Endothelial cell of umbilical vein (primary cell): ENCODE measurements at places on chromosomes 7 and 10. TPM values are rescaled to one million over a fixed set of nuclear protein-coding genes. Genes with fewer than 3 reads are reported as not detected.
A peak's percentile ranks its signal among the peaks of the same experiment; 100 is the strongest.

DNA sequence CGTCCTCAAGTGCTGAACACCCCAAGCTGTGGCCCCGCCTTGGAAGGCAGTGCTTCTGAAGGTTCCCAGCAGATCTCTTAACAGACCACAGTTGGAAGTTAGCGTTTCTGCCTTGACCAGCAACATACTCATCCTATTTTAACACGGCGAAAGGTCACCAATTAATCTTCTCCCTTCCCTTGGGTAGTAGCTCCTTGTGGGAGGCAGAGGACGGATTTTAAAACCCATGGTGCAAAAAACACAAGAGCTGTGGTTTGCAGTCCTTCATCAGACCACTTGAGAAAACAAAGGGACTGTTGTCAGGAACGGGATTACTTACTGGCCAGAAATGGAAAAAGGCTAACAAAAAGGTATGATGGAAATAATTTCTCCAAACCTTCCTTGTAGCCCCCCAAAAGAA, 87.3 kb downstream of the BEND7 start:
- H3K4me1 ChIP-seq, result peaks cover 7% of the 10 kb centered on the region
- peaks cover 11% of the 10 kb centered on the region for H3K27me3 ChIP-seq
- no peaks in the 10 kb centered on the region for H3K36me3 ChIP-seq
- no peak overlapping the region for H3K4me3 ChIP-seq
- no peak for DNase-seq

The LLCFC1 gene
- total RNA-seq, result not detected in 2 replicates

GRCh38 chr7:128124786-128125185, 93.5 kb upstream of the LRRC4 start:
- H3K4me1 ChIP-seq, result no peaks in the 10 kb centered on the region
- H3K27me3 ChIP-seq, result peaks cover 17% of the 10 kb centered on the region
- no peak overlapping the region for H3K27ac ChIP-seq
- no peak overlapping the region for H3K4me3 ChIP-seq
- no peak for DNase-seq
- no peaks in the 10 kb centered on the region for H3K36me3 ChIP-seq

DNA sequence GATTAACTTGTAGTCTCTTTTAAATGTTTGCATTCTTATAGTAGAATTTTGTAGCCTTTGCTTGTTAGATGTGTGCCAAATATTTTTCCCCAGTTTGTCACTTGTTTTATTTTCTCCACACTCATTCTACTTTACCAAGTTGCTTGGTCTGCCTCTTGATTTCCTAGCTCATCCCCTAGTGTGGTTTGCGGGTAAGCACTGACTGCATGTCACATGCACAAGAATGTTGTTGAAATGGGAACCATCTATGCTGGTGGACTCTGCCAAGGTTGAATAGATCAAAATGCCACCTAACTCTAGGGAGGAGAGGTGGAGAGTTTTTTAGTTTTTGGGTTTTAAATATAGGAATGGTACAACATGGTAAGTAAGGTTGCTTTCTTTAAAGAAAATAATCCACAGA, 47.6 kb downstream of the FZD1 start:
- DNase-seq, result no peak
- H3K4me3 ChIP-seq, result no peak overlapping the region
- no peaks in the 10 kb centered on the region for H3K36me3 ChIP-seq
- no peak overlapping the region for H3K27ac ChIP-seq
- H3K4me1 ChIP-seq, result no peaks in the 10 kb centered on the region
- H3K27me3 ChIP-seq, result no peaks in the 10 kb centered on the region

DNA sequence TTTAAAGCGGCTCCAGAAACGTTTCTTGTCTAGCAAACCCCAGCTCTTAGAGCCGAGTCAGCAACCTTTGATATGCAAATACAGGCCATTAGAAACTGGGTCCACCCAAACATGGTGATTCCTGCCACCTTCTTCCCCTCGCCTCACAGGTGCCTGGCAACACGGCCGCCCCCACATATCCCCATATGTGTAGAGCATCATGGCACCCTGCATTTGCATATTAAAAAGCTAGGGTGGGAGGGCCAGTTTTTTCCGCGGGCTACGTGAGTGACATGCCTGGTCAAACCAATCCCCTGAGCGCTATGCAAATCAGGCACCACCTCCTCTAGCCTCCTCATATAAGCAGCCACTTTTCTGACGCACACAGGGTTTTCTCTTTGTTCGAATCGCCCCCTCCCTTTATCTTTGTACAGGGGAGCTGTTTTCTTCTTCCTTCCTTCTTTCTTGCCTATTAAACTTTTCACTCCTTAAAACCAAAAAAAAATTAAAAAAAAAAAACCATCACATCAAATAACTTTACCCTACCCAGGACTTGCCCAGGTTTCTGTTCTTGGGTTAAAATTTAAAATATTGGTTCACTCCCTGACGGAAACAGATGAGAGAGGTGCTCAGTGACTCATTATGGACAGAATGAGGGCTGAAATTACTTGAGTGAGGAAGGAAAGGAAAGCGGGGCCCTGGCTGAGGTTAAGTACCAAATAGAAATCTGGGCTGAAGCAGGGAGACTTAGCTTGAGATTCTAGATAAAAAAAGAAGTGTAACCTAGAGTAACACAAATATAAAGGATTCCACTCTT, 59.8 kb downstream of the COA1 start:
- H3K27me3 ChIP-seq, result no peaks in the 10 kb centered on the region
- H3K4me1 ChIP-seq, result peaks cover 22% of the 10 kb centered on the region
- no peaks in the 10 kb centered on the region for H3K36me3 ChIP-seq
- peak; percentile 33 for DNase-seq
- peak overlapping the region; percentile 9 for H3K27ac ChIP-seq

- no peaks in the 10 kb centered on the region for H3K36me3 ChIP-seq
- no peak overlapping the region for H3K27ac ChIP-seq
- H3K27me3 ChIP-seq, result no peaks in the 10 kb centered on the region
- H3K4me1 ChIP-seq, result no peaks in the 10 kb centered on the region
Observed at GRCh38 chr10:96998329-96998888, 166.3 kb downstream of the LCOR start.

- H3K4me1 ChIP-seq, result no peaks in the 10 kb centered on the region
- no peak for DNase-seq
- no peak overlapping the region for H3K4me3 ChIP-seq
- no peak overlapping the region for H3K27ac ChIP-seq
- no peaks in the 10 kb centered on the region for H3K36me3 ChIP-seq
- H3K27me3 ChIP-seq, result peaks cover 3% of the 10 kb centered on the region
Observed at GRCh38 chr10:86579883-86580520, 58.4 kb upstream of the WAPL start.

The OSBPL3 gene
- 27.1 and 31.3 TPM in 2 replicates for total RNA-seq

- H3K4me1 ChIP-seq, result peaks cover 6% of the 10 kb centered on the region
- no peak overlapping the region for H3K27ac ChIP-seq
- H3K4me3 ChIP-seq, result no peak overlapping the region
- no peaks in the 10 kb centered on the region for H3K36me3 ChIP-seq
- peaks cover 8% of the 10 kb centered on the region for H3K27me3 ChIP-seq
Observed at GRCh38 chr10:43128958-43129706, 9.1 kb upstream of the CSGALNACT2 start.

The ZNF736 gene
- total RNA-seq, result 6.3 and 9.0 TPM in 2 replicates

DNA sequence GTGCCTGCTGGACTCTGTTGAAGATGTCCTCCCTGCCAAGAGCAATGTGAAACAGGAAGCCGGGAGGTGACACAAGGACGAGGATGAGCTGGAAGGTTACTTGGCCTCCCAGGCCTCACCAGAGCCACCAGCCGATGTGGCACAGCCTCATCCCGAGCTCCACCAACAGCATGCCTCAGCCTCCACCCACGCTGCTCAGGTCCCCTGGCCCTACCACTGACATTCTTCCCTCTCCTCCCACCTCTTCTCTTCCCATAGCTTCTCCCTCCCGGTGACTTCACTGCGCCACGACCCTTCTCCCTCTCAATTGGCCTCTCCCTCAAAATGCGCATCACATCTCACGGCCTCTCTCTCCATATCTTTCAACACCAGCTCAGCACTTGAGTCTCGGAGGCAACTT, 249.9 kb downstream of the SKAP2 start:
- H3K27ac ChIP-seq, result no peak overlapping the region
- no peak for DNase-seq
- H3K36me3 ChIP-seq, result no peaks in the 10 kb centered on the region
- H3K4me1 ChIP-seq, result no peaks in the 10 kb centered on the region
- no peaks in the 10 kb centered on the region for H3K27me3 ChIP-seq
- H3K4me3 ChIP-seq, result no peak overlapping the region

DNA sequence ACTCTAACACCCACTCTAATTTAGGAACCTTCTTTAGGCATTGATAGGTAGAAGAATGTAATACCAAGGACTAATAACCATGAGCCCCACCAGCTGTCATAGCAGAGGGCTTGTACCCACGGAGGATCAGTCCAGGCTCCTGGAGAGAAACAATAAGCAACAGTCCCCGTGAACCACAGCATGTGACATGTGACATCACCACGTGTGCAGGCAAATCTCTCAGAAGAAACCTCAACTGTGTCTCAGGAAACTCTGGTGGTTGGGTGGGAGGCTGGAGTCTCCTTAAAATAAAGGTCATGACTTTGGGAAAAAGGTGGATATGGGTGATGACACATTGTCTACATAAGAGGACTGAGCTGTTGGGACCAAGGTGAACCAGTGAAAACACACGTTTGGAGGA, 653.9 kb upstream of the FOXK1 start:
- no peak overlapping the region for H3K4me3 ChIP-seq
- no peaks in the 10 kb centered on the region for H3K36me3 ChIP-seq
- DNase-seq, result no peak
- no peaks in the 10 kb centered on the region for H3K27me3 ChIP-seq
- no peaks in the 10 kb centered on the region for H3K4me1 ChIP-seq

DNA sequence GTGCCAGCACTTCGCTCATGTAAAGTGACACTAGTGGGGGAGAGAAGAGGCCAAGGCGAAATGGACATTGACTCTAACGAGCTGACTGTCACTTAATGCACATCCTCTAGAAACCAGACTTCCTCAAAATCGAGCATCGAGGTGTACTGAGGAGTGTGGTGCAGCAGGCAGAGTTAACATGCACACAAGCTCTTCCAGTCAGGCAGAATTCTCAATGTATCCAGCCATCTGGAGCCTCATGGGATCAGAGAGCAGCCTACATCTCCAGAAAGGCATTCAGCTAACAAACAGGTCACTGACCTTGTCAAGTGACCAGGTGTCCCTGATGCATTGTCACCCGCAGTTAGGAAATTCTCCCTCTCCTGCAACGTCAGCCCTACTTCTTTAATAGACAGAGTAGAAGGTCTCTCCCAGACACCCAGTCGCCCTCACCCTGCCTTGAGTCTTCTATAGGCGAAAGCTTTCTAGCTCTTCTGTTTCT, 259.8 kb upstream of the AOAH start:
- no peaks in the 10 kb centered on the region for H3K4me1 ChIP-seq
- H3K27me3 ChIP-seq, result no peaks in the 10 kb centered on the region
- H3K27ac ChIP-seq, result no peak overlapping the region

- H3K4me3 ChIP-seq, result no peak overlapping the region
- peaks cover 40% of the 10 kb centered on the region for H3K27me3 ChIP-seq
- H3K36me3 ChIP-seq, result no peaks in the 10 kb centered on the region
- no peak for DNase-seq
Observed at GRCh38 chr7:24284699-24285506, 913 bp downstream of the NPY start.

DNA sequence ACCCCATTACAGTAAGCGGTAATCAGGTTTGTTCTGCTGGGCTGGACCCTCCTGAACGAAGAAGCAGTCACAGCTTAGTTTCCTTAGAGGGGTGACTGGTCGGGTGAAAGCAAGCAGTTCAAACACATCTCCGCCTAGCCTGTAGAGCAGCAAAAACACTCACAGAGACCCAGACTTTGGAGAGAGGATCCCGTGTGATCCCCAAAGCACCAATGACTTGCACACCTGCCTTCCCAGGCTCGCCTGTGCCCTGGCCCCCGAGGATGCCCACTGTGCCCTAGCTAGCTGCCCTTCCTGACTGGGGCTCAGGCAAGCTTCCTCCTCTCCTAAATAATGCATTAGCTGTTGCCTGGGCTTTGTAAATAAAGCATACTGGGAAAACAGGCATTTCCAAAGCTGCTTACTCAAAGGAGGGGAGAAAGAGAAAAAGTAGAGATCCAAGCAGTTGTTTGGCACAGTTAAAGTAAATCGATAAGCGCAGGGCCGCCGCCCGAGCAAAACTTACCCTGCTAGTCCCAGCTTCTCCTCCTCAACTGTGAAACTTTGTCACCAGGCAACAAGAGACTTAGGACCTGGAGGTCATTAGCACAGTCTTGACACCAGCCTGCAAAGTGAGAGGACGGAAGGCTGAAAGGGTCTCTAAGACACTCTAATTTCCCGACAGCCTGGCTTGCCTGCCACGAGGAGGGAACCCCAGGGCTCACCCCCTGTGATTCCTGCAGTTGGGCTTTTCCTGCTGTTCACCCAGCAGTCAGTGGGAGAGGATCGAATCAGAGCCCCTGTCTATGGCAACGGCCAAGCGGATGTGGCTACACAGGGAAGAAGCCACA, 4.8 kb downstream of the LRRC18 start:
- no peaks in the 10 kb centered on the region for H3K36me3 ChIP-seq
- H3K27me3 ChIP-seq, result no peaks in the 10 kb centered on the region
- H3K4me3 ChIP-seq, result no peak overlapping the region

The CREB5 gene
- total RNA-seq, result 13.8 and 19.6 TPM in 2 replicates

GRCh38 chr7:45882465-45882810, 5.8 kb upstream of the IGFBP1 start:
- no peak for DNase-seq
- no peaks in the 10 kb centered on the region for H3K36me3 ChIP-seq
- H3K4me3 ChIP-seq, result no peak overlapping the region
- no peak overlapping the region for H3K27ac ChIP-seq
- peaks cover 19% of the 10 kb centered on the region for H3K4me1 ChIP-seq
- no peaks in the 10 kb centered on the region for H3K27me3 ChIP-seq

The ZNF467 gene
- 6.5 and 8.9 TPM in 2 replicates for total RNA-seq

The NPSR1 gene
- total RNA-seq, result not detected in 2 replicates
